Left hindlimb (tissue), 1 donor: ENCODE measurements at places on chromosomes 7 and 10.

DNA sequence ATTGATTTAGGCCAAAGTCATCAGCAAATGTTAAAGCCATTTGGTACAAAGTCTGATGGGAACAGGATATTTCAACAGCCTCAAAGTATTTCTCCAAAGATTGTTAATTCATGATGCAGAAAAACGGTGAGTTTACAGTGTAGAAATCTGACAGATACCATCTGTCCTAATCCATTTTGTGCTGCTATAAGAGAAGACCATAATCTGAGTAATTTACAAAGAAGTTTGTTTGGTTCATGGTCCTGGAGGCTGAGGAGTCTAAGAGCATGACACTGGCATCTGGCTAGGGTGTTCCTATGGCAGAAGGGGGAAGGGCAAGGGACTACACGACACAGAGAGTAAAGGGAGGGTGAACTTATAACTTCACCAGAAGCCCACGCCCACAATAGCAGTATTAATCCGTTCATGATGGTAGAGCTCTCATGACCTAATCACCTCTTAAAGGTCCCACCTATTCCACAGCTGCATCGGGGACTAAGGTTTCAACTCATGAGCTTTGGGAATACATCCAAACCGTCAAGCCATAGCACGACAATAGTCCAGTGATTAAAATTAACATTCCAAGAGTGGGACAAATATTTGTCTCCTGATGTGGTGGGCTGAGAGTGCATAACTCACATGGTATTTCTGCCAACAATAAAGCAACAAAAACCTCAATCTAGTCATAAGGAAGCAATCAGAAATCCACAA lies 298.6 kb upstream of the AKR1E2 start:
- DNase-seq: no peak

- DNase-seq: no peak
Measured at GRCh38 chr7:99042957-99043356, 101.0 kb downstream of the SMURF1 start.

DNA sequence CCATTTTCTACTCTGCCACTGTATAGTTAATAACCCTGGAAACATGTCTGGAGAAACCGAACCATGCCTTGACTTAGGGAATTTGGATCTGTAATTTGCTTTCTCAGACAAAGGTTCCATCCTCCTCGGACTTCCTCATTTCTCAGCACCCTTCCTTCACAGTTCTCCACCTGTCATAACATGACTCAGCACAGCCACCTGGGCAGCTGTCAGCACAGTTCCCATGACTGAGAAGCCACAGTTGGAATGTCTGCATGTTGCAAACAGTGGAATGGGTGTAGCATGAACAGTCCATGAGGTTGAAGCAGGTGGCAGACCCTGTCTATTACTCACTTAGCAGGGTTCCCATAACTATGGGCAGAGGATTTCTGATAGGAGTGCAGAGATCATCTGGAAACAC lies 634 bp upstream of the OR9A4 start:
- DNase-seq: no peak

GRCh38 chr7:108529341-108529740 lies 3.4 kb upstream of the PNPLA8 start:
- no peak for DNase-seq

DNA sequence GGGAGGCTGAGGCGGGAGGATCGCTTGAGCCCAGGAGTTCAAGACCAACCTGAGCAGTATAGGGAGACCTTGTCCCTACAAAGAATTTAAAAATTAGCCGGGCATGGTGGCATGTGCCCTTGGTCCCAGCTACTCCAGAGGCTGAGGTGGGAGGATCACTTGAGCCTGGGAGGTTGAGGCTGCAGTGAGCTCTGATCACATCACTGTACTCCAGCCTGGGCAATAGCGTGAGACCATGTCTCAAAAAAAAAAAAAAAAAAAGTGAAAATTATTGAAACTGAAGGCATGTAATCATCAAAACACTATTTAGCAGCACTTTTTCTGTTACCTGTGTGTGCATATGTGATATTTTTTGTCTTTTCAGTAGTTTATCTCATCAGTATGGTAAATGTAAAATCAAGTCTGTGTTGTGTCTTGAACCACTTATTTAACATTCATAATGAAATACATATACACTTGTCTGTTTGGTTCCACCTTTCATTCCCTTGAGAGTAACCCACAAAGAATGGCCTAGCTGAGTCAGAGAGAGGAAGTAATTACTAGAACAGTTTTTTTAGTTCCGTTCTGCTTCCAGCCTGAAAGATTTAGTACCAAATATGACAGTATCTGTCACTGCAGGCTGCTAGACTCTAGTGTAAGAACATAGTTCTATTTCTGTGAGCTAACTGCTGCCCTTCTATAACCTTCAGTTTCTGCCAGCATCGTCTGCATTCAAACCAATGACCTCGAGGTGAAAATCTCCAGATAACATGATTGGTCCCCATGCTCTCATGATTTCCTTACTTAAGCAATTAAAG lies 68.6 kb downstream of the MMRN2 start:
- DNase-seq: no peak

DNA sequence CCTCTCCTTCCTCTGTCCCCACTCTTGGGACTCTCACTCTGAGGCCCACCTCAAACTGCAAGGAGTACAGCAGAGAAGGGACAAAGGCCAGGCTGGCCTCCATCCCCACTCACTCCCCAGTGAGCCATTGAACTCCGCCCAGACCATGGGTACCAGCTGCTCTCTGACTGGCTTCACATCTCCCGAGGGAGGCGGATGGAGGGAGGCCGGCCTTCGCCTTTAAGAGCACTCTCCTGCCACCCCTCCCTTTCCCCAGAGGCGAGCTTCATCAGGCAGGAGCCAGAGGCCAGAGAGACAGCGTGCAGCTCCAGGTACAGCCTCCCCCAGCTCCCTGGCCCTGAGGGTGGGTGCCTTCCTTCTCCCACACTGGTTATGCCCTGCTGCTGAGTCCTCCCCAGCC lies 1.8 kb upstream of the LDB3 start:
- DNase-seq: no peak

DNA sequence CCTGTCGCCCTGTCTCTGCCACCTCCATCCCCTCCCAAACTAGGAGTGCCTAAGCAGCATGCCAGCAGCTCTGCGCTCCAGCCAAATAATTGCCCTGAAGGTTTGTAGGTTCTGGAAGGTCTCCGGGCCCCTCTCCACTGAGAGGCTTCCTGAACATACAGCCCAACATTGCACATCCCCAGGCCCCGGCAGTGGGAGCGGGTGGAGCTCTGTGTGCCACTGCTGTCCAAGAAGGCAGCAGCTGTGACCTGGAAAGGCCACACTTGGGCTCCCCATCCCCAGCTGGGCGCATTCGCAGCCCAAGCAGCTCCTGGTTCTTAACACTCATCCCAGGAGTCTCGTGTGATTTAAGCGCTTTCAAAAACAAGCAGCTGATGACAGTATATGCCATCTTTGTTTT lies 95.7 kb downstream of the COL13A1 start:
- no peak for DNase-seq

- DNase-seq: no peak
Measured at GRCh38 chr10:114772496-114773196, 48.9 kb upstream of the FHIP2A start.

- DNase-seq: no peak
Measured at GRCh38 chr10:32271617-32272016, 75.3 kb downstream of the EPC1 start.
